Mammary epithelial cell (primary cell): ENCODE measurements at places on chromosomes 4 and X. TPM values are rescaled to one million over a fixed set of nuclear protein-coding genes. Genes with fewer than 3 reads are reported as not detected.

The PCDH19 gene
- 0.02 TPM for polyA plus RNA-seq

The SGMS2 gene
- polyA plus RNA-seq: 38.7 TPM

The GSPT2 gene
- 2.1 TPM for polyA plus RNA-seq

The ASB12 gene
- 0.06 TPM for polyA plus RNA-seq

The FAAH2 gene
- 0.23 TPM for polyA plus RNA-seq

The MAP7D2 gene
- polyA plus RNA-seq: 3.2 TPM

The CXCL9 gene
- not detected for polyA plus RNA-seq

The FDCSP gene
- not detected for polyA plus RNA-seq

The TCEAL7 gene
- 4.0 TPM for polyA plus RNA-seq

The RBMXL3 gene
- polyA plus RNA-seq: not detected

DNA sequence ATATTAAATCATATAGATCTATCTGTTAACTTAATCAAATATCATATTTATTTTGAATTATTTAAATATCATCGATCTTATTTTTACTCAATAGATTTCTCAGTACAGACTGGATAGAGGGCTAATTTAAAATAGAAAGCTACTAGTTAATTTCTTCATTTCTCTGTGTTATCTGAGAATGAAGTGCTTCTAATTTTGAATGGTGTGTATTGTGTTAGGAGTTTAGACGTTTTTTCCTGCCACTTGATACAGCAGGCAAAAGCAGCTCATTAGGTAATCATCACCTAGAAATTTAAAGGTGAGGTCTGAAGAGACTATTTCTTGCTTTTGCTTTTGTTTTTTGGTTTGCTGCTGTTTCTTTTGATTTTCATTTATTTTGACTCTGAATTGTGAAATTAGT is 948.8 kb upstream of the TENM3 start:
- no peak for DNase-seq

DNA sequence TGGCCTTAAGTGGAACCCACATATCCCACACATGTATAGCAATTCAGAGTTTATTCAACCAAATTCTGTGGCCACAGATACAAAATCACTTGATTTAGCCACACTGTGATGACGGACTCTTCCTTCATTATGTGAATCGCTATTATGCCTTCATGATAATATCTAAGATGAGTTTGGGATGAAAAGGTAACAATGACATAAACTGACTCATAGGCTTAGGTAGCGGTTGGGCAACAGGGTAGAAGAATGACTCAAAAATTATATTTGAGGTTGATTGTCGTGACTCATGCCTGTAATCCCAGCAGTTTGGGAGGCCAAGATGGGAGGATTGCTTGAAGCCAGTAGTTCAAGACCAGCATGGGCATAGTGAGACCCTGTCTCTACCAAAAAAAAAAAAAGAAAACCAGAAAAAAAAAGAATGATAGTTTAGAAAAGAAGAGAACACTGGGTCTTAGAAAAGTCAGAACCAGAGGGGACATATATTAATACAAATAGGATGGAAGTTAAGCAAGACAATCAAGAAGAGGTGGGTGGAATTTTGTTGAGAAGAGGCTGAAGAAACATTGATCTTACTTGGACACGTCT is 70.4 kb upstream of the USP9X start:
- DNase-seq: peak; percentile 88

GRCh38 chr4:150415213-150415612 is 166.7 kb upstream of the MAB21L2 start:
- no peak for DNase-seq

- DNase-seq: peak; percentile 48
Observed at GRCh38 chr4:96166806-96167205, 326.9 kb downstream of the PDHA2 start.

- DNase-seq: peak; percentile 28
Observed at GRCh38 chr4:147821555-147821954, 89.7 kb downstream of the ARHGAP10 start.

- DNase-seq: no peak
Observed at GRCh38 chr4:184310171-184310567, 92.5 kb upstream of the ENPP6 start.

DNA sequence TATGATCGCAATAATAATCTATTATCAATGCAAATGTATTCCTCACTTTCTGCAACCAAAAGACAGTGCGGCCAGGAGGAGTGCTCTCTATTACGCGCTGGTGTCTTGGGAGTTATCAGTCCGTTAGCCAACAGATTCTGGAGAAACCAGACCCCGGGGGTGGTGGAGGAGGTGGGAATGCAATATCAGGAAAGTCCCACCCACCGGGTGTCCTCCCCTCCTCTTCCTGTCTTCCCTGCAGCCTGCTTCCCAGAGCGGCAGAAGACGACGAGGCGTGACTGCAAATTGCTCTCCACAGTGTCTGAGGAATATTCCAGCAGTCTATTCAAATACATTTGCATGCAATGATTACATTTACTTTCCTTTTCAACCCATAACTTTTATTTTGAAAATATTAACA is 17.9 kb upstream of the TLR3 start:
- DNase-seq: no peak

GRCh38 chrX:71178908-71179307 is 34.3 kb downstream of the NLGN3 start:
- peak; percentile 44 for DNase-seq

- no peak for DNase-seq
Observed at GRCh38 chr4:118335774-118336173, 17.0 kb downstream of the PRSS12 start.

DNA sequence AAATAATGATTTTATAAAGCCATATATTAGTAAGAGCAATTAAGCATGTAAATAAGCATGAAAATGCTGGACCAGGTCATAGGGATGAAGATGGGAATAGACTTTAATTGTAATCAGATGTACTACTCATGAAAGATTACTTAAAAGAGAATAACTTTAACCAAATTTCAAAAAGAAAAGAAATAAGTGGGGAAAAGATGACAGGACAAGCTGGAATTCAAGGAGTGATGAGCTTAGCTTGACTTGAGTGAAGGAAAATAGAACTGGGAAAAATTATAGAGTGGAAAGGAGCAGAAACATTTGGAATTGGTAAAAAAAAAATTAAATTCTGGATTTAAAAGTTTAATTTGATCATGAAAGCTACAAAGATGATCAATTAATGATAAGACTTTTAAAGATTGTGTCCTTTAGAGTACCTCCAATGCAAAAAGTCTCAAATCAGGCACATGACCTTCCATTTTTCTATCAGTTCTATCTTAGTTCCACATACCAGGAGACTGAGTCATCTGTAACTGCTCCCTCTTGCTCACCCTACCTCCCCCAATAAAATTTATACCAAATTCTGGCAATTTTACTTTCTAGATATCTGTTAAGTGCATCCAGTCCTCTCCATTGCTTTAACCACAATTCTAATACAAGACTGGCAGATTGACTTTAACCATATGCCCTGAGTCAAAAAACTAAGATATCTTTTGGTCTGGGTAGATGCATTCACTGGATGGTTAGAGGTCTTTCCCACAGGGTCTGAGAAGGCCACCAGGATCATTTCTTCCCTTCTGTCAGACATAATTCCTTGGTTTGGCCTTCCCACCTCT is 56.4 kb upstream of the SLIT2 start:
- no peak for DNase-seq

DNA sequence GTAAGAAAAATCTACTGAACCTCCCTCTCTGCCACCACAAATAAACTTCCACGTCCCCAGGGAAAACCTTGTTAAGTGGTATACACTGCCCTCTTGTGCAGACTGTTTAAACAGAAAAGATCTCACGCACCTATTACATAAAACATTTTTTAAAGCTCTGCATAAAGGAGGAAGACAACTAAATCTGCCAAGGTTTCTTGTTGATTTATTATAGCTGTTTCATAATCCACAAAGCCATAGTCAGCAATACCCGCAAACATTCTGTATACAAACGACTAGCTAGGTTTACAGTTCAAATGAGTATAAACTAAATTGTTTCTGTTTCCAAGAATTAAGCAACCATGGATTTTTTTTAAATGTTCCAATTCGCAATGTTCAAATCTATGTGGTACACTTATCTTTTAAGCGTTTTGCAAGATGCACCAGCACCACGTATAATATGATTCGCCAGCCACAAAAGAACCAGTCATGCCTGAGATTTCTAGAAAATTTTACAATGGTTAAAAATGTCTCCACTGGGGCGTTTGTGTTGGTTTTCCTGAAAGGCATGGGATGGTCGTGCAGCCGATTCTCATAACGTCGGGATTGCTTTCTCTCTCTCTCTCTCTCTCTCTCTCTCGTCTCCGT is 164.6 kb downstream of the PRKX start:
- peak; percentile 34 for DNase-seq

DNA sequence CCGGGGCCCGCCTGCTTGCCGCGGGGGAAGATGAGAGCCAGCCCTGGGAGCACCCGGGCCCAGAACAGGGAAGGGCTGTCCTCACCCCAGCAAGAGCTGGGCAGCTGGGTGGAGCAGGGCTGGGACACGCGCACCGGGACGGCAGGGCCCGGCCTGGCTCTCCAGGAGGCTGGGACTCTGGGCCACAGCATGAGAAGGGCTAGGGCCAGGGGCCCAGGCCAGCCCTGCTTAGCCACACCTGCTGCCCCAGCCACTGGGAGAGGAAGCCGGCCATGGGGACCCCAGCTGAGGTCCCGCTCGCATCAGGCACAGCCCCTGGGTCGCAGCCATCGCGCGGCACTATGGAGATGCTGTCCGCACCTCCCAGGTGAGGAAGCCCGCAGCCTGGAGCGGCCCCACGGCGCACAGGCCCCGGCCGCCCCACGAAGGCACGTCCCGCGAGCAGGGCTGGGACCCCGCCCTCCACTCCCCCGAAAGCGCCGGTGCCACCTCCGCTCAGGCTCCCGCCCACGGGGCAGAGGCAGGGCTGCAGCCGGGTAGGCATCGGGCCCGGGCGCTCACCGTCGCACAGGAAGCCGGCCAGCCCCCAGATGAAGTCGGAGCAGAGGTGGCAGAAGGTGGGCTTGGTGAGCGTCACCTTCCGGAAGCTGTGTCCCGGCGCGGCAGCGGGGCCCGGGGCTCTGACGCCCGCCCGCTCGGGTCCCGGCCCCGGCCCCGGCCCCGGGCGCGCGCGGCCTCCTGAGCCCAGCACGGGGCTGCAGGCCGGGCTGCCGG is 531 bp downstream of the DGKQ start:
- peak; percentile 39 for DNase-seq

GRCh38 chr4:98305576-98305975 is 44.4 kb downstream of the RAP1GDS1 start:
- DNase-seq: no peak

DNA sequence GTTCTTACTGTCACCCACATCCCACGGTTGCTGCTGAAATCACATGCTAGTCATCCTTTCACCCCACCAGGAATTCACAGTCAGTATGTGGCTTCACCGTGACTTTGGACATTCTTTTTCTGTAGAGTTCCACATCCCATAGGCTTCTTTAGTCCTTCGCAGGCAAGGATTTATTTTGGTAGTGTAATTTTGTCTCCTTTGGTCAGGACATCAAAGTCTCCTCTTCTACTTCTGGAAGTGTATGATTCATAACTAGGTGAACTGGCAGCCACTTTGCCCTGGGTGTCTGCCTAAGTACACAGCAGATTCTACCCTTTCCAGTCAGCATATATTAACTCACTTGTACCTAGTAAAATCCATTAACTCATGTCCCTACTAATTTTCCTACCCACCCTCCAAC is 38.3 kb upstream of the MMAA start:
- no peak for DNase-seq

GRCh38 chr4:147790412-147790811 is 58.5 kb downstream of the ARHGAP10 start:
- DNase-seq: peak; percentile 34

GRCh38 chr4:11603591-11604194 is 175.0 kb upstream of the HS3ST1 start:
- DNase-seq: no peak

DNA sequence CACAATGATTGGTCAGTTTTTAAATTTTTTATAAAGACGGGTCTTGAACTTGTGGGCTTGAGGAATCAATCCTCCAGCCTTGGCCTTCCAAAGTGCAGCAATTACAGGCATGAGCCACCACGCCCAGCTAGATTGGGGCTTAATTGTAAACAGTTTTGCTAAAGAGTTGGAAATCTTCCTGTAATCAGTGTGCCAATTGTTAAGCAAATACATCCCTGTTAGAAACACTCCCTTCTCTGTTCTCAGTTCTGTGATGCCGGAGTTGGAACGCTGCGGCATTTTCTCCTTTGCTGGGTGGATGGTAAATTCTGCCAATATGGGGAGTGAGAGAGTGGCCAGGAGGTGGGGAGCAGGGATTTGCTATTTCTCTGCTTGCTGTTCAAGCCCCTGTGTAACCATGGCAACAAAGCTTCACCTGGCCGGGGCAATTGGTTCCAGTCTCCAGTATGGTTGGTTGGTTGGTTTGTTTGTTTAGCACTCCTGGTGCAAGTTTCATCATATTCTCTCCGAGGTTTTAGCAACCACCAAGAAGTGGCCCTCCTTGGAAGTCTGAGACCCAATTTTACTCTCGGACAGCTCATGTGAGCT is 3.0 kb upstream of the SPATA4 start:
- DNase-seq: no peak

DNA sequence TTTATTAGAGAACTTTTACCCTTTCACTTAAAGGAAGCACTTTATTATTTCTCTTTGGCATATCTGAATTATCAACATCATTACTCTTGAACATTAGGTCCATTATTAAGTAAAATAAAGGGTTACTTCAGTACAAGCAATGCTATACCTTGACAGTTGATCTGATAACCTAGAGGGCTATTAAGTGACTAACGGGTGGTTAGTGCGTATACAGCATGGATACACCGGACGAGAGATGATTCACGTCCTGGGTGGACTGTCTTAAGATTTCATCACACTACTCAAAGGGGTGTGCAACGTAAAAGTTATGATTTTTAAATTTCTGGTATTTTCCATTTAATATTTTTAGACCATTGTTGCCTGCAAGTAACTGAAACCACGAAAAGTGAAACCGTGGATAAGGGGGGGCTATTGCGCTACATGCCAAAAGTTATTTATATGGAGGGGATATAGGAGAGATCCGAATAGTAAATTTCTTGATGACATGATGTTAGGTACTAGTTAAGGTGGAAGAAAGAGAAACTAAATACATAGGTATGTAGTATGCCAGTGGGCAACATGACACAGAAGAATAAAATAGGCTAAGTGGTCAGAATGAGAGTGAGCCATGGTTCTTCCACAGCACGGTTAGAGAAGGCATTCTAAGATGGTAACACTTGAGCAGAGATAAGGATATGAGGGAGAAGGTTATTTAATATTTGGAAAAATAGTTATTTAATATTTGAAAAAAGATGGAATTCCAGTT is 230.8 kb upstream of the ANKRD50 start:
- peak; percentile 88 for DNase-seq
